Hematopoietic multipotent progenitor cell treated with erythropoietin and hydrocortisone succinate and interleukin-3 and kit ligand, for 8 days (in vitro differentiated cells): ENCODE measurements at places on chromosomes 6 and 20.
A peak's percentile ranks its signal among the peaks of the same experiment; 100 is the strongest.

DNA sequence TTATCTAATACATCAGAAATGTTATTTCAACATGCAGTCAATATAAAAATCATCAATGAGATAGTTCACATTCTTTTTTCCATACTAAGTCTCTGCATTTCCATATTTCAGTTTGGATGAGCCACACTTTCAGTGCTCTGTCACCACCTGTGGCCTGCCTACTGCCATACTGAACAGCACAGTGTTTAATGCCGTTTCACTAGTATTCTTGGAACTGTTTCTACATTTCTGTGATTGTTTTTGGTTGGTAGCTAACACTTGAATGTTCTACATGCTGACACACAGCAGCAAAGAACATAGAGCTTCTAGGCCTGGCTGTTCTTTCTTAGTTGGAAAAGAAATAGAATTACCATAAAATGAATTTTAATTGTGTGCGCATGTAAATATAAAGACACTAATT is 61.4 kb upstream of the KIF25 start:
- DNase-seq, result no peak

DNA sequence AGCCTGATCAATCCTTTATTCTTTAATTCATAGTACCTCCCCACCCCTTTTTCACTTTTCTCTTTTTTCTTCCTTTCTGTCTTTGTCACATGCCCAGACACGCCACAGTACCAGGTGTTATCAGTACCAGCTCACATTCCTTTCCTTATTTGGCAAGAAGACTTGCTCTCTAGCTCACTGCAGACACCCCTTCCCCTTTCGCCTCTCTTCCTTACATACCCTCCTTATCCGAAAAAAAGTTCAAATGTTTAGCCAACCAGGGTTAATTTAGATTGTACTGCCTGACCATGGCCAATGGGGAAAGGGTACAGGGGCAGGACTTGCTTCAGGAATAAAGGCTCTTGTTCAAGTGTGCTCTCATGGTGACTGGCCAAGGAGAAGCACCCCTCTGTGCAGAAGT is 9.3 kb upstream of the SIRPB2 start:
- DNase-seq, result peak; percentile 62

- no peak for DNase-seq
Observed at GRCh38 chr20:58941471-58941870, 39.6 kb upstream of the NELFCD start.

- DNase-seq, result no peak
Observed at GRCh38 chr20:37190354-37191112, 11.2 kb upstream of the MROH8 start.

DNA sequence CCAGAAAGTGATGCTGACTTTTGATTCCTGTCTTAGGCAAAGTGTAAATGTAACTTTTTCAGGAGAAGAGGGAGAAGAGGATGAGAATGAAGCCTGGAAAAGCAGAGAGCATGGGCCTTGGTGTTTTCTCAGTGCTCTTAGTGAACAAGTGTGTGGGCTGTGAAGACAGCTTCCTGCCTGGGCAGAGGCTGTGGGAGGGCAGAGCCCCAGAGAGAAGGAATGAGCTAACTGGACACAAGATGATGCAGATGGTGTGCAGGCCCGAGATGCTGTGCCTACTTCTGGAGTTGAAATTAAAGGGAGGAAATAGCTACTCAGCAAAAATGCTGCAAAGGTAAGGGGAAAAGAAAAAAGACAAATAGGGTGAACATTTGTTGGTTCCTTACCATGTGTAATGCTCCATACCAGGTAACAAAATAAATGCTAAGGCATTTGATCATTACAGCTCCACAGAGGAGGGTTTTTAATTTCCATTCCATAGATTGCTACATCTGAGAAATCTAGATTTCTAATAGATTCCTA is 87.0 kb upstream of the CEP162 start:
- no peak for DNase-seq

DNA sequence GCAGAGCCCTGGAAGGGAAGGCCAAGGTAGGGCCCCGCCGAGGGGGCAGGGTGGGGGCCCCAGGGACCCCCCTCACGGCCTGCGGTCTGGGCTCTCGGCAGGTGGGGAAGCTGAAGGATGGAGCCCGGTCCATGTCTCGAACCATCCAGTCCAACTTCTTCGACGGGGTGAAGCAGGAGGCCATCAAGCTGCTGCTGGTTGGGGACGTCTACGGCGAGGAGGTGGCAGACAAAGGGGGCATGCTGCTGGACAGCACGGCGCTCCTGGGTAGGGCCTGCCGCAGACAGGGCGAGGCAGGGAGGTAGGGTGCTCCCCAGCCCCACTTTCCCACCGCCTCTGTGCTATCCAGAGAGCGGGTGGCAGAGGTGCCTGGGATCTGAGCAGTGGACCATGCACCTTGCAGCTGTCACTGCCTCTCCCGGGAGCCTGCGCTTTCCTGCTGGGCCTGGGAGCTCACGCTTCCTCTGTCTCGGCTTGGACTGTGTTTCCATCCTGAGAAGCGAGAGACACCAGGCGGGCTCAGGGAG is 83.1 kb downstream of the SYNJ2 start:
- DNase-seq, result no peak

DNA sequence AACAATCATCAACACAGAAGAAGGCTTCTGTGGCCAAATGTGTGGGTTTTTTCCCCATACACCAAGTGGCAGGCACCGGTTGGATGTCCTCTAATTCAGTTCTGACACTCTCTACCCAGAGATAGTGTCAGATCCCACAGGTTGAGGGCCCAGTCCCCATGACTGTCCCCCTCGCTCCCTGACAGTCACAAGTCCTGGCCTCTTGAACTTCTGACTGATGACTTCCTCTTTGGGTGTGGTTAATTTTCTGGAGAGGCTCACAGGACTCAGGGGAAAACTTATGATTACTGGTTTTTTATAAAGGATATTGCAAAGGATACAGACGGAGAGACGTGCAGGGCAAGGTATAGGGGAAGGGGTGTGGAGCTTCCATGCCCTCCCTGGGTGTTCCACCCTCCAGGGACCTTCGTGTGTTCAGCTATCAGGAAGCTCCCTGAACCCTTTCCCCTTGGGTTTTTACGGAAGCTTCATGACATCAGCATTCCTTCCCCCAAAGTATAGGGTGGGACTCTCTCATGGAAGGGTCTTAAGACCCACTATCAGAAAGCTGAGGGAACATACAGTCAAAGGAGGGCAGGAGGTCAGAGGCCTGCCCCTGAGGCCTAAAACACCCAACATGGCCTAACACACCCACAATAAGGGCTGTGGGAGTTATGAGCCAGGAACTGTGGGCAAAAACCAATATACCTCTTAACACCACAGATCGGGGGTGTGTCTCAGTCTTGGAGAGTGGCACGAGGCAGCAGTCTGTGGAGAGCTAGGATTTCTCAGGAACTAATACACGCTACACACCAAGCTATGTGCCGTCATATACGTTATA is 33.3 kb downstream of the FARS2 start:
- peak; percentile 38 for DNase-seq

- no peak for DNase-seq
Observed at GRCh38 chr6:138608896-138609295, 109.6 kb upstream of the NHSL1 start.

DNA sequence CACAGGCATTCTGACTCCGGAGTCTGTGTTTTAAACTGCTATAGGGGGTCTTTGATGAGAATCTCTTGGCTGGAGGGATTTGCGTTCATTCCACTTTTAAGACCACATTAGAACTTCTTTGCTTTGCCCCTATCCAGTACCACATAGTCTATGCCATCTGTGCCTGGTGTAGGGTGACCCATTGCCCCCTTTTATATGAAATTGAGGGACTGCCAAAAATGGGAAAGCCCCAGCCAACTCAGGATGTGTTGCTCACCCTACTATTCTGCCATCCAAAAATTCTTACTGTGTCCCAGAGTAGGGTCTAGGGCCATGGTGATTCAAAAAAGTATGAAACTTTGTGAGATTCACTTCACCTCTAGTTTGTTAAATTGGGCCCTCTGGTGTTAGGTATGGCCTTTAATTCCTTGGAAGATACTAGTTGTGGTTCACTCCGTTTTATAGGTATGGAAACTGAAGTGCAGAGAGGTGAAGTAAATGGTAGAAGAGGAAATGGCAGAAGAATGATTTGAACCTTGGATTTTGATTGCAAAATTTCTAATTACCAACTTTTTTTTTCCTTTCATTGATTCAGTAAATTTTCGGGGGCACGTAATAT is 1.4 kb downstream of the PFDN4 start:
- no peak for DNase-seq

GRCh38 chr6:106751501-106752252 is 122.3 kb downstream of the QRSL1 start:
- DNase-seq, result no peak

DNA sequence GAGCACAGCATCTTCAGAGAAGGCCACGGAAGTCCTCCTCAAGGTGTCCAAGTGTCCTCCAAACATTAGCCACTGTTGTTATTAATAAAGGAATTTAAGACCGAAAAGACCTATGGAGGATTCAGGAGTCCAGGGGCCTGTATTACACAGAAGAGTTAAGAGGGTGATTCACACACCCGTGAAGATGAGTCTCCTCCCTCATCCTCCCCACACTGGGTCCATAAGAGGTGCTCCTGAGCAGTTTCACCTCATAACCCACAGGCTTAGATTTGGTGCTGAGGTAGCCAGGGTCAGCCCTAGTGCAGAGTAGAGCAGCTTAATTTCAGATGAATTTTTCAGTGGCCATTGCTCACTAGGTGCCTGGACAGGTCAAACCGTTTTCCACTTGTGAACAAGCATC is 65.3 kb downstream of the PRR18 start:
- DNase-seq, result no peak

GRCh38 chr6:142702501-142703460 is 242.2 kb downstream of the HIVEP2 start:
- DNase-seq, result peak; percentile 12

- DNase-seq, result no peak
Observed at GRCh38 chr6:162963861-162964260, 236.1 kb downstream of the PACRG start.

- DNase-seq, result no peak
Observed at GRCh38 chr6:90347411-90347851, 50.8 kb upstream of the BACH2 start.

GRCh38 chr6:15642276-15642675 is 20.6 kb downstream of the DTNBP1 start:
- no peak for DNase-seq

GRCh38 chr20:45365444-45365970 is 2.6 kb downstream of the SYS1 start:
- no peak for DNase-seq

GRCh38 chr6:53608396-53608795 is 57.2 kb downstream of the KLHL31 start:
- DNase-seq, result no peak

- no peak for DNase-seq
Observed at GRCh38 chr20:61487346-61487996, 235.4 kb downstream of the CDH4 start.

- no peak for DNase-seq
Observed at GRCh38 chr20:51614687-51615086, 72.2 kb upstream of the NFATC2 start.

DNA sequence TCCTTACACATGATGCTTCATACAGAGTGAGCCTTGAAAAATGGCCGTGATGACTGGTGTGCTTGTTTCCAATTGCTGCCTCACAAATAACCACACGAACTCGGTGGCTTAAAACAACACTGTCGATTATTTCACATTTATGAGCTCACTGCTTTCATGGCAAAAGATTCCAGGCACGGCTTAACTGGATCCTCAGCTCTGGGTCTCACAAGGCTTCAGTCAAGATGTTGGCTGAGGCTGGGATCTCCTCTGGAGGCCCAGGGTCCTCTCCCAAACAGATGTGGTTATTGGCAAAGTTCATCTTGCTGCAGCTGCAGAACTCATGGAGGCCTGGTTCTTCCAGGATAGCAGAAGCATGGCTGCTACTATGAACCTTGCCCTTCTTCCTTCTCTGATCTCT is 144.6 kb downstream of the TFAP2C start:
- no peak for DNase-seq

DNA sequence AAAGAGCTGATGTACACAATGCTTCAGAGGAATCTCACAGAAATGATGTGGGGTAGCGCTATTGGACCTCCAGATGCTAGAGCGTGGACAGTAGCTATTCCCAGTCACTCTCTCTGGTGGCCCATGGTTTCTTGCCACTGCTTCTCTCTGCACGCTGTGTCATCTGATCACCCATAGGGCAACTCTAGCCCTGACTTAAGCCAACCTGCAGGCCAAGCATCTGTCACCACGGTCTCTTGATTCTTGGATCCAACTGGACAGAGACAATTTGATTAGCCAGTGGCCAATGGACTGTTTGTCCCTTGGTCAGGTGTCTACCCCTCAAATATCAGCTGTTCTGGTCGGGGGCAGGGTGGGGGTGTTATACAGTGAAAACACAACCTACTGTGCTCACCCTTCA is 42.4 kb upstream of the TRAF3IP2 start:
- DNase-seq, result no peak

DNA sequence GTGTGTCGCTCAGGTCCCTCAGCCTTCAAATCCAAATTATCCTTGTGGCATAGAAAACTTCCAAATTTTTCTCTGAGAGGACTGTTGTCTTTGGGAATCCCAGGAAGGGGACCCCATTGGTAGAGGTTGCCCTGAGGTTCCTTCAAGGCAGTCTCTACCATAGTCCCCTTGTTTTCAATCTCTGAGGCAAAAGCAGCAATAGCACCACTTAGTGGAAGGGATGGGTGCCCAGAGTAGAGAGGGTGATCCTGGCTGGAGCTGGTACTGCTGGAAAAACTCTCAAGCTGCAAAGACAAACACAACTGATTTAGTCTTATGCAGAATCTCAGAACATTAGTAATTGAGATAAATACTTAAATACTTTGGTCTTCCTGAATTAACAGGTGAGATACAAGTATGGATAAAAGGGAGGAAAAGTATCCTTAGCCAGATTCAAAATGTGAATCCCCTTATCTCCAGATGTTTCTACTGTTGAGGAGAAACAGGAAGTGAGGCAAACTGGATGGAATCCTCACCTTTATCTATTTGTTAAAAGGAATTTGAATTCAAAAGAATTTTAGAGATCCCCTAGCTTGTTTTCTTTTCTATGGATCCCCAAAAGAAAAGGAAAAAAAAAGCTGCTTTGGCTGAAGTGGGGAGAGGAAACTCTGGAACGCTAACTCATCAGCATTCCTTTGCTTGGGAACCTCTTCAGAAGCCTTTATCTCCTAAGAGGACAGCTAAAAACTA is 13.4 kb downstream of the ZNF318 start:
- DNase-seq, result peak; percentile 15

GRCh38 chr6:29850011-29850553 is 22.5 kb downstream of the HLA-G start:
- peak; percentile 3 for DNase-seq

GRCh38 chr6:18279422-18279821 is 15.1 kb upstream of the DEK start:
- DNase-seq, result no peak

DNA sequence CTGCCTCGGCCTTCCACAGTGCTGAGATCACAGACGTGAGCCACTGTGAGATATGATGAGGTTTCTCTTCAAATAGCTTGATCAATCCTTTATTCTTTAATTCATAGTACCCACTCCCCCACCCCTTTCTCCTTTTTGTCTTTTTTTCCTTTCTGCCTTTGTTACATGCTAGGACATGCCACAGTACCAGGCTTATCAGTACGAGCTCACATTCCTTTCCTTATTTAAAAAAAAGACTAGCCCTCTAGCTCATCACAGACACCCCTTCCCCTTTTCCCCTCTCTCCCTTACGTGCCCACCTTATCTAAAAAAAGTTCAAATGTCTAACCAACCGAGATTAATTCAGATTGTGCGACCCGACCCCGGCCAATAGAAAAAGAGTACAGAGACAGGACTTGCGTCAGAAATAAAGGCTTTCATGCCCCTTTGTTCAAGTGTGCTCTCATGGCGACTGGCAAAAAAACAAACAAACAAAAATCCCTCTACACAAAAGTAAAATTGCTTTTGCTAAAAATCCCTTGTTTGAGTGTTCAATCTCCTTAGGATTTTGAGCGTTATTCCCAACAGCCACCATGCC is 49.2 kb downstream of the MRAP2 start:
- no peak for DNase-seq

GRCh38 chr6:21587179-21587960 is 6.2 kb upstream of the SOX4 start:
- DNase-seq, result peak; percentile 46
